Amniotic epithelial cell (primary cell): ENCODE measurements at places on chromosomes 3 and 15.

- DNase-seq: no peak
Observed at GRCh38 chr3:105516972-105517371, 150.3 kb downstream of the ALCAM start.

DNA sequence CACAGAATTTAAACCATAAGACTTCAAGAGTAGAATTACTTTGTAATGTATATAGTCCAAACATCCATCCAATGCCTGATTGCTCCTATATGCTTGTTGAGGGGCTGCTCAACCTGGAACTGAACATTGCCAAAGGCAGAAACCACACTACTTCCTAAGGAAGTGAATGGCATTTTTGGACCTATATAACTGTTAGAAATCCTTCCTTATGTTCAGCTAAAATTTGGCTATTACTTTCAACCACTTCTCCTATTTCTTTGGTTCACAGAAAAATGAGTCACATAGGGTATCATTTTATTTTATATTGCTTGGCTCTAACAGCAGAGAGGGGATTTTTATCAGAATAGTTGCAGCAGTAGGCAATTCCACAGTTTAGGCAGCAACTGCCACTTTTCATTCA, 342.1 kb downstream of the SLC9A9 start:
- DNase-seq: no peak

DNA sequence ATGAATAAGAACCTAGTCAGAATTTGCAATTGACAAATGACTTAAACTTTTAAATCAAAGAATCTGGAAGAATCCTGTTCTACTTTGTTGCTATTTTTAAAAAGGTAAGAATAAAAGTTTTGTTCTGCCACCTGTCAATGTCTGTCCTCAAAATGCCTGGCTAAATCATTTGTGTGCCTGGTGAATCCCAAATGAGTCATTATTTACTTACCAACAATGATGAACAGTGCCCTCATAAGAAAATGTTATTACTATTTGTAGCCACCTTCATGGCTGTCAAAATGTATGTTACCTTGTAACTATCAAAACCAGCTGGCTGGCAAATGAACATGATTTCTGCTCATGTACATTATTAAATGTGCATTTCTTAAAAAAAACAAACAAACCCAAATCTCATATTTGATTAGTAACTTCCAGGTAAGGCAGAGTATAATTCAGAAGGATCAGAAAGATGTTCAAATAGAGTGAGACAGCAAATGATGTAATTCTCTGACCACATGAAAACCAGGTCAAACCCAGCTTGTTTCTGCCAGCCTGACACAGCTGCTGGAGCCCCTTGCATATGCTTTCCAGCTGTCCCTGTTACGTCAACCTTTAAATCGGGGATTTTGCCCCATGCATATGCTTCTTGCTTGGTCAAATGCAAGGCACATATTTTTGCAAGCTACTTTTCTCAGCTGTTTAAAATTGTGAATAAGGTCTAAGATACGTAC, 137.9 kb downstream of the SSR3 start:
- DNase-seq: peak; percentile 21

DNA sequence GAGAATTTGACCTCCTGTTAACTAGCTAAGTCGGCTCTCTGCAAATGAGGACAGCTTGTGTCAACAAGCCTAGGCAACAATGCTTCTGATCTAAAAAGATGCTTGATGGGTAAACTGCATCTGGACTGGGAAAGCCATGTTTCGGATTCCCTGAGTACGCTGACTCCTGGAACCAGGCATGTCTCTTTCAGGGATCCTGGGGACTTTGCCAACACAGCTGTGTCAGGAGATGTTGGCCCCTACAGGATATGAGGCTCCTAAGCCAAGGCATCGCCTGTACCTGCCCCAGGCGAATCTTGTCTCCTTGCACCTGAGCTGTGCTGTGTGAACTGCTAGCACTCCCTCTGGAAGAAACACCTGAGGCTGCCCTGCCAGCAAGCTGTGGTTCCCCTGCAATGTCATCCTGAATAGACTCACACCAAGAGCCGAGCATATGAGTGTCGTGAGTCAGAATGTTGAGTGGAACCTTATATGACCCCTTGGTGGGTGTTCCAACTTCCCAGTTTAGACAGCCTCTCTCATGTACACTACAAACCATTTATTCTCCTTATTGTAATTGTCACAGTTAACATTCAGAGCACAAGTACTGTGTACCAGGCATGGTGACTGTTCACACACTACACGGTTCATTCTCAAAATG, 17.0 kb downstream of the EOGT start:
- no peak for DNase-seq

- DNase-seq: no peak
Observed at GRCh38 chr3:45491344-45491743, 103.0 kb downstream of the LARS2 start.

DNA sequence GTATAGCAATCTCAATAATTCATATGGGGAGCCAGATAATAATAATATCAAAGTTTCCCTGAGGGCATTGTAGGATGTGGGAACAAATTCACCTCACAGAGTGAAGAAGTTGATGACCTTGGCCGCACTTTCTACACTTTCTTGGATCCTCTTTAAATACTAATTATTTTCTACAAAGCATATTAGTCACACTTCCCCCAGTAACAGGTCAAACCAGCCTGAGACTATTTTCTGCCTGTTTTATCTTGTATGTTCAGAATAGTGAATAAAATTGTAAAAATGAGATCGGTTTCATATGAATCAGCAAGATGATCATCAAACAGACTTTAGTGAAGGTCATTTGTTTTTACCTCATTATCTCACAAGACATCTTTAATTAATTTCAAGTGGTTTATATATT, 2.3 kb upstream of the OR5K3 start:
- DNase-seq: no peak

GRCh38 chr15:26126819-26127387, 263.8 kb upstream of the ATP10A start:
- DNase-seq: no peak

DNA sequence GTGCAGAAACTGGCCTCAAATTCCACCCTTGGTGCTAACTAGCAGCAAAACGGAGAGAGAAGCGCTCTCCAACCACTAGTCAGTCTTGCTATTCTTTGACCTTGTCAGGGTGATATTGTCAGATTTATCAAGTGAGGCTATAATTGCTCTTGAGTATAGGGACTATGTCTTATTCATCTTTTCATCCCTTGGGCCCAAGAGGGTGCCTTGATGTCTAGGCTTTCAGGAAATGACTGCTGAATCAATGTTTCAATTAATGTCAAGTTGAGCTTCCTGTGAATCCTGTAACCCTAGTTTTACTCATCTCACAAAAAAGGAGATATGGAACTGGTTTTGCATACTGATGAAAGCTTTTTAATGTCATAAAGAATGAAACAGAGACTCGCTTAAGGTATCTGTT, 701.3 kb downstream of the EDEM1 start:
- DNase-seq: no peak

DNA sequence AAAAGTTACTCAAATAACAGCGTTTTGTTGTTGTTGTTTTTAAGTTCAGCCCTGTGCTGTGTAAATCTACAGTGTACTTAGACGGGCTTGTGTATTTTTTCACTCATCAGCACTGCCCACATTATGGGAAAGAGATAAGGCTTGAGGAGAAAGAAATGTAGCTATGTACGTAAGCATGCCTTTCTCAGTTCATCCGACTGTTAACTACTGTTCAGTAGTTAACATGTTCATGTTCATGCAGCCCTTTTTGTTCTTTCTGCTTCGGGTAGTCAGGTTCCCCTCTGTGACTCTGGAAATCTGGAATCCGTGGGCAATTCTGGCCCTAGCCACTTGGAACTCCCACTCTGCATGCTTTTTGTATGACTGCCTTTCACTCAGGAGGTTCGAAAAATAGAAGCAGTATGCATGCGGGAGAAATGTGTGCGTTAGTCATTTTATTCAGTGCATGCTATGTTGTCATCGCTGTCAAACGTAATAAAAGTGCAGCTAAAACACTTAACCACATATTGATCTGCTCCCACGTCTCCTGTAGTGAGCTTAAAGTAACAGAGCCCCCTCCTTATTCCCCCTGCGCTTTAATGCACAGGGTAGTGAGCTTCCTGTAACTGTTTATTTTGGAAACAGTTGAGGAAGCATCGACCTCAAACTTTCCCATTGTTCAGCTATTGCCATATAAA, 283.1 kb upstream of the NR2F2 start:
- peak; percentile 82 for DNase-seq

GRCh38 chr3:167859610-167860009, 124.1 kb downstream of the SERPINI1 start:
- no peak for DNase-seq

- no peak for DNase-seq
Observed at GRCh38 chr3:4387210-4388204, 79.6 kb downstream of the SUMF1 start.

DNA sequence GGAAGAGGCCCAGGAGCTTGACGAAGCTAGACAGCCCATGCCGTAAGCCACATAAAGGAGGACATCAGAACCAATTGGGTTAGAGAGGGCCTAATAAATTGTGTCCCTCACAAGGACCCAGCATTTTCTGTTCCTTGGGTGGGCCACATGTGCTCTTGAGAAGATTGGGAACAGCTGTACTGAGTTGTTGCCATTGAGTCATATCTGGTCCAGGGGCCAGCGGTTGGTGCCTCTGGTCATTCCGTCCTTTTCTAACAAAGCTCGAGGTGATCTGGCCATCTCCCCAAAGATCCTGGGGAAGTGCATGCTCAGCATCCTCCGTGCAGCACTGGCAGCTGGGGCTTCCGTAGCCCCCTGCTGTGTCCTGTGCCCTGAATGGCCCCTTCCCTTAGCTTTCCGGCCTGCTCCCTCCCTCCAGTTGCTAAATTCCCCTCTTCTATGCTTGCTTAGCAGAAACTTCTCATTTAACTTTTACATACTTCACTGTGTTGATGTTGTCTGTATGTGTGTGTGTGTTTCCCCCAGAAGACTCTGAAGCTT, 73.0 kb downstream of the EEFSEC start:
- DNase-seq: no peak

DNA sequence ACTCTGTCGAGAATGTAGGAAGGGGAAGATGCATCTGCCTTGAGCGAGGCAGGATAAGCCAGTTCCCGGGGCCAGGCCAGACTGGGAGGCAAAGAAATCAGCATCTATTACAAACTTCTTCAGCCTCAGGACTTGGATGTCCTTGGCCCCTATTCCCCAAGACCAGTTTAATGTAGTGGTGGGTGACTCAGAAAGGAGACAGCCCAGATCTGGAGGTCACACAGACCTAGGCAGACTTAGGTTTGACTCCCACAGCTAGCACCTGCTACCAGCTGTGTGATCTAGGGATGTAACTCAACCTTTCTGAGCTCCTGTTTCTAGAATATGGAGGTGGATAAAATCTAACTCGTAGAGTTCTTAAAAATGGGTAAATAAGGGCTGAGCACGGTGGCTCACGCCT, 409.5 kb upstream of the PROK2 start:
- DNase-seq: no peak
